HS-27A (cell line): ENCODE measurements at places on chromosomes 13 and 19.

- DNase-seq, result no peak
Measured at GRCh38 chr13:43783820-43784219, 3.0 kb downstream of the ENOX1 start.

DNA sequence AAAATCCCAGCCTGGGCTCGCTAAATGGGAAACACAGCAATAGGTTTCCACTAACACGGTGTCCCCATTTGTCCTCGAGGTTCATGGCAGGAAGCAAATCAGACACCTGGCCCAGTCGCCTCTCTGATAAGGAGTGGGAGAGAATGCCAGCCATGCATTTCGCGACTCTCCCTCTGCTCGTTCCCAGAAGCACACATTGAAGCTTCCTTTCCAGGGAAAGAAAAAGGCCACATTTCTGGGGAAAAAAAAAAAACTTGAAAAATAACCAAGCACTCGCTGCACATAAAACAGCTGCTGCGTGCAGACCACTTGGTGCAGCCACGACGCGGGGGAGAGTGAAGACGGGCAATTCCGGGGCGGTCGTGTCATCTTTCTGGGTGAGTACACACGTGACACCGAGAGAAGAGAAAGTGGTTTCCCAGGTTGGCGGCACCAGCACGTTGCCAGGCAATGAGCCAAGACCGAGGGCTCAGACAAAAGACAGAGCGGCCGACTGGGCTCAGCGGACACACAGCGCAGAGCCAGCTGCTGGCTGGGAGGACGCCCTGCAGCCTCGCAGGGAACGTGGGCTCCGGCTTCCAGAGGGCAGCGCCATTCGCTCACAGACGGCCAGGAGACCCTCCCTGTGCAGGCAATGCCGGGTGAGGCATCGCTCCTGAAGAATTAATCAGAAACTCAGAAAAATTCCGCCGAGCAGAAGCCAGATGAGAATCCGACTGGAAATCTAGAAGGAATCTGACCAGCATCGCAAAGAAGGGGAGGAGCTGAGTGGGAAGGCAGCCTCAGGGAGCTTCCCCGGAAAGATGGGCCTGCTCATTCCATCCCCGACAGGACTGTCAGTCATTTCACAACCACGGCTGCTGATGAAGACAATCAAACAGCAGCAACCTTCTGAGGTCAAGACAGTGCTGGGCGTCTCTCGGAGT lies 83.2 kb upstream of the IRS2 start:
- DNase-seq, result no peak

GRCh38 chr19:5038631-5039271 lies 69.8 kb downstream of the KDM4B start:
- DNase-seq, result no peak

DNA sequence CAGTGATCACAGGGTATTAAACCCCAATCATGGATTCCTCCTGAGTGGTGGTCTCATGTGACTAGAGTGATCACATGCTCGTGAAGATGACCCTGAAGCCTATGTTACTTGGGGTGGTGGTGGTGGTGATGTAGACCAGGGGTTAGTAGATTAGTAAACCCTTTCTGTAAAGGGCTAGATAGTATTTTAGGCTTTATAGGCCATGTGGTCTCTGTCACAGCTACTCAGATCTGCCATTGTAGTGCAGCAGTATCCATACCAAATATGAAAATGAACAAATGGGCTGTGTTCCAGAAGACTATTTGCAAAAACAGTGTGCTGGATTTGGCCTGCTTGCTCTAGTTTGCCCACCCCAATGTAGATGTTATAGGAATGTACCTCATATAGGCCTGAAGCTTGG lies 9.4 kb downstream of the NDFIP2 start:
- DNase-seq, result no peak

GRCh38 chr19:18869781-18870530 lies 26.0 kb downstream of the CERS1 start:
- no peak for DNase-seq

DNA sequence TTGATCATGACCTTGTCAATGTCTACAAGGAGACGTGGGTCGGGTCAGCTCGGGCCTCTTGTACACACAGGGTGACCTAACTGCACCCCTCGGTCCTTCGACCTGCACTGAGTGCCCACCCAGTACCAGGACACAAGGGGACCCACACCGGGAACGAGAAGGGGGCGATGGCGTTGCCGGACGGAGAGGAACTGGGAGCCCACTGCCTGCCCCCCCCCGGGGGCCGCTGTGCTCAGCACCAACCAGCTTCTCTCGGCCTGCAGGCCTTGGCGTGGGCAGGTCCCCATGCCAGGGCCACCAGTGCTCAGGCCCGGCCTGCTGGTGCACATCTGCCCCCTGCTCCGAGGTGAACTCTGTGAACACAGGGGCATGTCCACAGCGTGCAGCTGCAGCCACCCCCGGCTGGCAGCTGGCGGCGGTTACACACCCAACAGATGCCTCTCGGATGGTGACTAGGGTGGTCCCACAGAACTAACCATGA lies 14.1 kb downstream of the CFD start:
- no peak for DNase-seq

DNA sequence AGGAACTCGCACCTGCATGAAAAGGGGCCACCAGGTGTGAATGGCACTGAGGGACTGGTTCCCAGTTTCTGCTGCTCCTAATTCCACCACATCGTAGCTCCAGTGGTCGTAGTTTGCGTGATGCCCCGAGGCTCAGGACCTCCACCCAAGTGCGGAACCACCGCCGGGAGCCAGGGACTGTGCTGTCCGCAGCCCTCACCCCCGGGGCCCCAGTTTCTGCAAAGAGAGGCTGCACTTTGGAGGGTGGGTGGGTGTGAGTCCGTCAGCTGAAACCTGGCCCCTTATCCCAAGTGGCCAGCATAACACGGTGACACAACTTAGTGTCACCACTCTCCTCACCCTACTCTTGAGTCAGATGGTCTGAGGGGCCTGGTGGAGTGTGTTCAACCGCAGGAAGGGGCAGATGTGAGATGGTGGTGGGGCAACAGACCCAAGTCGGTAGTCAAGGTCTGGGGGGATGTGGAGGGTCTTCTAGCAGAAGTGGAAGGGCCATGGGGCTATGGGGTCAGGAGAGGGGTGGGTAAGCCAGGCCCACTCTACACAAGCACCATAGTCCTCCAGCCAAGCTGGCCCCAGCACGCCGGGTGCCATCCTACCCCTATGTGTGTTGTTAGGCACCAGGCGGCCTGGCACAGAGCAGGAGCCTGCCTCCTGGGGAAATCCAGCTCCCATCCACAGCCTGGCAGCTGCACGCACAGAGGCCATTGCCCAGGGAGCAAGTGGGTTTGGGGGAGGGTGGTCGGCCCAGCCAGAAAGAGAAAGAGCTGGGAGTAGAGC lies 1301.6 kb downstream of the UQCRFS1 start:
- no peak for DNase-seq

DNA sequence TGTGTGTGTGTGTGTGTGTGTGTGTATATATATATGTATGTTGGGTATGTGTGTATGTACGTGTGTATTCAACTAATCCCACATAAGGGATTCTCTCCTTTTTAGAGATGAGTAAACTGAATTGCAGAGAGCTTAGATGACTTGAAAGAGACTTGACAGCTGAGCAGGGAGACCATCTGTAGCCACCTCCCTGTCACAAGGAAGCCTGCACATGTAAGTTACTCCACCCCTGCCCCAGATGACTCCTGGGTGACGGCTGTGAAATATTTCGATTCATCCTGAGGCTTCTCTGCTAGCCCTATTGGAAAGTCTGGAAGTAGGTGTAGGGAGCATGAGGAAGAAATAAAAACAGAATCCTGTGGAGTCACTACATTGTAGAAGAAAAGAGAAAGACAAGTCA lies 480.4 kb downstream of the FOXO1 start:
- DNase-seq, result no peak

DNA sequence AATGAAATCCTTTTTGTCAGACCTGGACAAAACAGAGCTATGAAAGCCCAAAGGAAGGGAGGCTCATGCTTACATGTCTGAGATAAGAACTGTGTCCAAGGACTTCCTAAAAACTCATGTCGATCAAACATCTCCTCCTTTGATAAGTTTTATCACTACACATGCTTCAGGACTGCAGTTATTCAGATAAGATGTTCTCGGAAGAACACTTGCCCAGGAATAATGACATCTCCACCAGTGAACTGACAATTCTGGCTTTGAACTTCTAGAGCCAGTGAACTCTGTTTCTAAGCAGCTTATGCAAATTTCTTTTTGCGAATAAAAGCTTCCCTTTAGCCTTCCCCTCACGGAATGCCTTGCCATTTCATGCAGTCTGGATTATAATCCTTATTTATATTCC lies 561.6 kb downstream of the TBC1D4 start:
- no peak for DNase-seq

DNA sequence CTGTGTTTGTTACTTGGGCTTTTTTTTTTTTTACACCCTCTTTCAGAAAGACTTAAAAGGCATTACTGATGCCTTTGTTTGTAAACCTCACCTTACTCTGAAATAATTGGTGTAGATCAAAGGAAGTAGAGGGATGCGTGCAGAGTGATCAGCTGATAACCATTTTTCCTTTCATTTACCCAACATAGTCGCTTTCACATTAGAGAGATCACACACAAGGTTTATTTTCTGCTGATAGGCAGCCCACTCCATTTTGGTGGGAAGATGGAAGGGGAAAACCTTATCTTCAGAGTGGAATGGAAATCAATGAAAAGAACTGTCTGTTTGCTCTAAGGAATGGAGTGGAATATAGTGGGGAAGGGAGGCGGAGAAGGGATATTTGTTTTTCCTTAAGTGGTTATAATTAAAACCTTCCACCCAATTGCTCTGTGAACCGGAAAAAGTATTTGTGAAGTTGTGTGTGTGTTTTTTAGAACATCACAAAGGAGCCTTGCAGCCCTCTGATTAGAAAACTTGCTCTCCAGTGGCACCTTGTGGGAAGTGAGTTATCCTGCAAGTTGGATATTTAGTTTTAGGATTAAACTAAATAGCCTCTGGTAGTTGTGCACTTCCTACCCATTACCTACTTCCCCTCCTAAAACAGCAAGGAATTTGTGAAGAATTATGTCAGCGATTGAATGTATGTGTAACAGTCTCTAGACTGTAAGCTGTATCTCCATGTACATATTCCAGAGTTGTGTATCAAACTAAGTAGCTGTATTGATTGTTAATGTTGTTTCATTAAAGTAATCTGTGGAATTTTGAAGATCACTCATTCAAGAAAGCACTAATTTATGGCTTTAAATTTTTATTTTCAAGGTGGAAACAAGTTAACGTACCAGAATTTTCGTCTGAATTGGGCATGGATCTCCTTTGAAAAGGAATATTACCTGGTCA lies 76.8 kb downstream of the FREM2 start:
- DNase-seq, result no peak

DNA sequence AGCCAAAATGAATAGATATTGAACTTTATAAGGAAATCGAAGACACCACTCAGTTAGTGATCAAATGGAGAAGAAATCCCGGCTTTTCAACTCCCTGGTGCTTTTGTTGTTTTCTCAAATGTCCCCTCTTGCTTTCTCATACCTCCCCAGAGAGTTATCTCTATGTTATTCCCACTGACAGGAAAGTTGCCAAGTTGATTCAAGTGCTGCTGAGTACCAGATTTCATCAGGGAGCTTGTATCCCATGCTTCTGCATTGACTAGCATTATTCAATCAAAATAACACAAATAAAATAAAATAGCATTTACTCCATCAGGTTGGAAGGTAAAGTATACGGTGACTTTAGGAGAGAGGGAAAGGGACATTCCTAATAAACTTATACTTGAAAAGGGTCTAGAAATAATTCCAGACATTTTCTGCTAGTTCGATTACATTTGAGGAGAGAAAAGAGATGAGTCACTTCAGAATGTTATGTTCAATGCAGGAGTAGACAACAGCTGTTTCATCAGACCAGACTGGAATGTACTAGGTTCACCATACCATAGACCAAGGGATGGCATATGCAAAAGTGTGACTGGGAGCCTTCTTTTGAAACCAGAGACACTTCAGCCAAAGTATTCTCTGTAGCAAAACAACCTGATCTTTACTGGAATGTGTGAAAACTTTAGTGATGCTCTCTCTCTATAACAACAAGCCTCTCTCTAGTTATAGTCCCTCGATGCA lies 397.8 kb downstream of the FGF14 start:
- DNase-seq, result no peak

GRCh38 chr13:100491164-100491842 lies 97.3 kb downstream of the GGACT start:
- no peak for DNase-seq

- no peak for DNase-seq
Measured at GRCh38 chr13:35614666-35615065, 138.2 kb upstream of the MAB21L1 start.

DNA sequence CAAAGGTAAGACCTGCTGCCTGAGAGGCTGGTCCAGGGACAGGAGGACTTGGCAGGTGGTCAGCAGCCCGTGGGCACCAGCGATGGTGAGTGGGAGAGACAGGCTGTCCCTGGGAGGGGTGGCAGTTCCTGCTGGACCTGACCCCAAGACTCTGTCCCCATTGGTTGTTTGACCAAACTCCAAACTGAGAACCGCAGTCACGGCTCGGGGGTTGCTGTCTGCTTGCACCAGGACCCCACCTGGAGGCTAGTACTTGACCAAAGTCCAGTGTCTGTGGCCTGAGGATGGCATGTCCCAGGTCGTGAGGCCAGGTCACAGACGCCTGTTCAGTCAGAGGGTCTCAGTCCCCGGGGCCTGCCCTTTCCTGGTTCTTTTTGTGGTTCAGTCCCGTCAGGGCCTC lies 9.9 kb upstream of the ZNF14 start:
- no peak for DNase-seq

GRCh38 chr13:51778392-51778791 lies 25.6 kb downstream of the DHRS12 start:
- DNase-seq, result no peak

DNA sequence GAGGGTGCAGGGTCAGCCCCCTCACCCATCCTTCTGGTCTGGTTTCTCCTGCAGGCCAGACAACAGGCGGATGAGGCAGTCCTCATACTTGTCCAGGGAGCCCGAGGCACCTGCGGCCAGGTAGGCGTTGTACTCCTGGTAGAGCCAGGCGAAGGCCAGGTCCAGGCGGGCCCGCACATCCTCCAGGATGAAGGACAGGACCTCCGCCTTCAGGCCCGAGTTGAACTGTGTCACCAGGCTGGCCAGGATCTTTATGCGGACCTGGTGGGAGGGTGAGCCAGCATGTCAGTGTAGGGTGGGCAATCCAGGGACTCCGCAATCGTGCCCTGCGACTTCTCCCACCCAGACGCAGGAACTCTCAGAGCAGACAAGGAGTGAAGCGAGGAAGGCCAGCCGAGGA lies 13.8 kb upstream of the RSPH6A start:
- DNase-seq, result no peak

- no peak for DNase-seq
Measured at GRCh38 chr19:10641248-10641647, 12.9 kb upstream of the ILF3 start.

GRCh38 chr19:17557466-17557865 lies 2.0 kb downstream of the COLGALT1 start:
- no peak for DNase-seq

DNA sequence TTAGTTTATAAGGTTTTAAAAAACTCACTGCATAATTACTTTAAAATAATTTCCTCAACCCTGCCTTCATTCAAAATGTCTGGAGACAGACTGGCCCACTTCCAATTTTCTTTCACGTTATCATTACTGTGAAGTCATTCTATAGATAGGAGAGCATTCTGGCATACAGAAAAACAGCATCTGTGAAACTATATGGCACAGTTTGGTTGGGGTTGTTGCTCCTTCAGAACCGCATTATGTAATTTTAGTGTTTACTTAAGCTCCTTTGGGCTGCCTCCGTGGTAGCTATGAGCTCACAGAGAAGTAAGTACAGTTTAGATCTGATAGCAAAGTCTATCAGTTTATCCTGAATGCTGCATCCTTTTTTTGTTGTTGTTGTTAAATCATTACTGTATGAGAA lies 104.3 kb downstream of the KCNRG start:
- DNase-seq, result no peak
